ENCODE measurements at places on chromosomes 2 and 18.

DNA sequence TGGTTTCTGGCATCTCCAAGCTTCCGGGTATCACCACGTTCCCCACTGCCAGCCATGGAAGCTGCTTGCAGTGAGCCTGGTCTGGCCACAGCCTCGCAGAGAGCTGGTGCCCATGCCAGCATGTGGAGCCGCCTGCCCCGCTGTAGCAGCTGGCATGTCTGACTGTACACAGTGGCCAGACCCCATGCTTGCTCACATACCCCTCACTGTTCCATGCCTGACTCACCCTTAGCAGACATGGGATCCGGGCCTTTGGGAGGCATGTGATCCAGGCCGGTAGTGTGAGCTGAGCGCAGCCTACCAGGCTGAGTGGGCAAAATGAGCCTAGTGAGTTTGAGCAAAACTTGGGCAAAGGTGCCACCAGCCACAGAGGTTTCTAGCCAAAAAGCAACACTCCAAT lies 18.8 kb upstream of the RPRD1A start:
- DNase-seq: no peak

DNA sequence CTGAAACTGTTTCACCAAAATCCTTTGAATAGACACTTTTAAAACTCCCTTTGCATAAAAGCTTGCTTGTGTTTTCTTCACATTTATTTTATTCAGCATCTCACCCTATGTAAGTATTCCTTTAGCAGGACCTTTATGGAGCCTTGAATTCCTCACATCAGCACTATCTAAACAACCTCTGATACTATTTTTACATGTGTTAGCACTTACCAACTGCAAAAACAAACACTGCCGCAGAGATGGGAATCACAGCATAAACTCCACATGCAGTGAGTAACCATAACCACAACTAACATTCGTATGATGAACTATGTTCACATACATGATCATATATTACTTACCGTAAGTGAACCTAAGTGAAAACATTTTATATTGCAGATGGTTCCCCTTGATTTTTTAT lies 15.4 kb downstream of the FBXO15 start:
- no peak for DNase-seq

DNA sequence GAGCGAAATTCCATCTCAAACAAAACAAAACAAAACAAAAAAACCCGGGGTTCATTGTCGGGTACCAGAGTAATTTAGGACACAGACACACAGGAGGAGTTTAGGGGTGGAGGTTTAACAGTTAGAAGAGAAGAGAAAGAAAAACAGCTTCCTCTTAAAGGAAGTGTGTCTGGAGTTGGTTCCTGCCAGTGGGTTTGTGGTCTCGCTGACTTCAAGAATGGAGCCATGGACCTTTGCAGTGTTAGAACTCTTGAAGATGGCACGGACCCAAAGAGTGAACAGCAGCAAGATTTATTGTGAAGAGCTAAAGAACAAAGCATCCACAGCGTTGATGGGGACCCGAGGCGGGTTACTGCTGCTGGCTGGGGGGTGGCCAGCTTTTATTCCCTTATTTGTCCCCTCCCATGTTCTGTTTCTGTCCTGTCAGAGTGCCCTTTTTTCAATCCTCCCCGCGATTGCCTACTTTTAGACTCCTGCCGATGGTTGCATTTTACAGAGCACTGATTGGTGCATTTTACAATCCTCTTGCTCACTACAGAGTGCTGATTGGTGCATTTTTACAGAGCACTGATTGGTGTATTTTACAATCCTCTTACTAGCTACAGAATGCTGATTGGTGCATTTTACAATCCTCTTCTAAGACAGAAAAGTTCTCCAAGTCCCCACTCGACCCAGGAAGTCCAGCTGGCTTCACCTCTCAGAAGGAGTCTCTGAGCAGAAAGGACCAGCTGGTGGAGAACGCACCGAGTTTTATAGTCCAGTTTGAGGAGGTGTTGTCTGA lies 28.7 kb upstream of the ATP8B1 start:
- DNase-seq: peak; percentile 51

DNA sequence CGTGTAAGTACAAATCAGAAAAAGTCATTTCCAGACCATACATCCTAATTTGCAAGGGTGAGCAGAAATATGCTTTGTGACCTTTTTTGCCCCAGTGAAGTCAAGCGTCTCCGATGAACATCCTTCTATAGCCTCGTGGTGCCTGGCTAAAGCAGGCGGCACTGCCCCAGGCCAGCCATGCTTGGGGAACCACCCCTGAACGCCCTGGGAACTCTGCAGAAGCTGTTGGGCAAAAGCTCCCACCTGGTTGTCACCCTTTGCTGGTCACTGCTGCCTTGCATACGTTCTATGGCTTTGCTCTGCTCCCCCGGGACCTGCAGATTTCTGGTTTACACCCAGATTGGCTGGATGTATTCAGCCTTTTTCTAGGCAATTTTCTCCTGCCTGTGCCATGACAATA lies 256.4 kb downstream of the SS18 start:
- DNase-seq: no peak

- DNase-seq: no peak
Measured at GRCh38 chr2:178528647-178529046, 48.4 kb downstream of the PLEKHA3 start.

DNA sequence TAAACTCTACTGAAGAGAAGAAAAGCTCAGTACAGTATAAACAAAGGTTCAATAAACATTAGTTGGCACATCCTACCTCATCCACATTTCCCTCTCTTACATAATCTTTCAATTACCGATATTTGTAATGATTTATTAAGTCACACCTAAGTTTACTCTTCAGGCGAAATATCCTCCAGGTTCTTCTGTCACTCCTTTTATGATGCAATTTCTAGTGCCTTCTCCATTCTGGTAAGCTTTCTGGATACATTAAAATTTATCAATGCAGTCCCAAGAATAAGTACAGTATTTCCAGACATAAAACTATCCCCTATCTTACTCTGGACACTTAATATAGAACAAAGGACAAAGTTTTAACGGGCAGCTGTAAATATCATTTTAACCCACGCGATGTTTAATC lies 5.6 kb downstream of the HNRNPLL start:
- DNase-seq: no peak

DNA sequence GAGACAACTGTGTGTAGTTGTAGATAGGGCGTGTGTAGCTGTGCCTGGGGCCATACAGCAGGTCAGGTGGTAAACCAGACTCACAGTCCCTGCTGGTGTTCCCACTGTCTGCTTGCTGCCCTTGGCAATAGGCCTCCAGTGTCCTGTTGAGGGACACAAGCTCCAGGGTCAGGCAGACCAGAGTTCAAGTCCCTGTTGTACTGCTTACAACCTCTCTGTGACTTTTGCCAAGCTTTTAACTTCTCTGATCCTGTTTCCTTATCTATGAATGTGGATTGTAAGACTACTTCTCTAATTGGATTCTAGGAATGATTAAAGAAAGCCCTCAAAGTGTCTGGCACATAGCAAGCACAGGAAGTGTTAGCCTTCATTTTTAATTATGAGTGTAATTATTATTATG lies 68.6 kb downstream of the MERTK start:
- DNase-seq: no peak

- no peak for DNase-seq
Measured at GRCh38 chr2:77578354-77578753, 56.2 kb upstream of the LRRTM4 start.

DNA sequence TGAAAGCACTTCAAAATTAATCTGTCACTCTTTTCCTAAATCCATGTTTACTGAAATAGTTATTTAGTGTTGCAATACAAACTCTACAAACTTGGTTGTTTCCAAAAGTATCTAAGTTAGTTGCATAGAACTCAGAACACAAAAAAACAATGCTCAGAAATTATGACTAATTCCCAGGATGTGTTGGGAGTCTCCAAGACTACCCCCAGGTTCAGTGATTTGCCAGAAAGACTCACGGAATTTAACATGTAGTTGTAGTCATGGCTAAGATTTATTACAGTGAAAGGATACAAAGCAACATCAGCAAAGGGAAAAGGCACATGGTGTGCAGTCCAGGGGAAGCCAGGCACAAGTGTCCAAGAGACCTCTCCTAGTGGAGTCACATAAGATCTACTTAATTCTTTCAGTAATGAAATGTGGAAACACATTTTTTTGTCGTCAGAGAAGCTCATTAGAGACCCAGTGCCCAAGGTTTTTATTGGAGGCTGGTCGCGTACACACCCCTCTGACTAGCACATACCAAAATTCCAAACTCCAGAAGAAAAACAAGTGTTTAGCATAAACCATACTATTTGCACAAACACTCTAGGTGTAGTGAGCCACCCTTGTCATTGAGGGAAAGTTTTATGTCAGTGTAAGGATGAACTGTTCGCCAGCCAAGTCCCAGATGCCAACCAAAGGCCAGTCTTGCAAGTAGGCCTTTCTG lies 43.3 kb upstream of the CYP20A1 start:
- no peak for DNase-seq

DNA sequence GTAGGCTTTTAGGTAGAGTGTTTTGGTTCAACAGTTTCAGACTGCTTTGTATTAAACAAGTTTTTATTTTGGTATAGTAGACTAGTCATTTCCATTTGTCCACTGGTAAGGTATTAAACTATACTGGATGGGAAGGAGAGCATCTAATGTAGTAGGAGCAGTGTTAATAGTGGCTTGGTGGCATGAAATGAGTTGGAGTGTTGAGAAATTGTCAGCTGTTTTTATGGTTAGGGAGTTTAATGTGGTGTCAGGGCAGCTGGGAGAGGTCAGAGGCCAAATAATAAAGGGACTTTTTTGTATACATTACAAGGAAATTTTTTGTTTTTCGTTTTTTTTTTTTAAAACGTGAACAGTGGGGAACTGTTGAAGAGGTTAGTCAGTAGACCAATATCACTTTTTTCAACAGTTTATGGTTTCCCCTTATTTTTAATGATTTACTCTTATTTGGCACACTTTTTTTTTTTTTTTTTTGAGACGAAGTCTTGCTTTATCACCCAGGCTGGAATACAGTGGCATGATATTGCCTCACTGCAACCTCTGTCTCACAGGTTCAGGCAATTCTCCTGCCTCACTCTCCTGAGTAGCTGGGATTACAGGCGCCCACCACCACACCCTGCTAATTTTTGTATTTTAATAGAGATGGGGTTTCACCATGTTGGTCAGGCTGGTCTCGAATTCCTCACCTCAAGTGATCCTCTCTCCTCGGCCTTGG lies 21.2 kb downstream of the ACTR3 start:
- DNase-seq: no peak

GRCh38 chr18:49668574-49669275 lies 106.9 kb downstream of the LIPG start:
- no peak for DNase-seq

- DNase-seq: no peak
Measured at GRCh38 chr2:71361631-71362030, 30.0 kb downstream of the ZNF638 start.

- DNase-seq: peak; percentile 38
Measured at GRCh38 chr2:181393472-181393871, 63.7 kb upstream of the ITGA4 start.

DNA sequence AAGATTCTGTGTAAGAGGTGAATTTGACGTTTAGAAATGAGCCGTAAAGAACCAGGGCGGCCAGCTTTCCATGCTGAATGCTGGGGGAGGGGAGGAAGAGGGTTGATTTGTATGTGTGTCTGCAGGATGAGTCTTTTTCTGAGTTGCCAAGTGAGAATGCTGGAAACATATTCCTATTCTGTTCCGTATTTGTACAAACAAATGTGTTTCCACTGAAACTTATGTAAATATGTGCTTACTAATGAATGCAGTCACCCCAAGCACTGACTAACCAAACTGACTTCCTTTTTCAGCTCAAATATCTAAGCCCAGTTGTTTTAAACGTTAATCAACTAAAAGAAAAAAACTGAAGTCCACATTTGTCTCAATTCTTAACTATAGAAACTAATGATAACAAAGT lies 74.9 kb upstream of the APCDD1 start:
- DNase-seq: no peak

- no peak for DNase-seq
Measured at GRCh38 chr18:21739604-21740537, 721 bp upstream of the MIB1 start.

DNA sequence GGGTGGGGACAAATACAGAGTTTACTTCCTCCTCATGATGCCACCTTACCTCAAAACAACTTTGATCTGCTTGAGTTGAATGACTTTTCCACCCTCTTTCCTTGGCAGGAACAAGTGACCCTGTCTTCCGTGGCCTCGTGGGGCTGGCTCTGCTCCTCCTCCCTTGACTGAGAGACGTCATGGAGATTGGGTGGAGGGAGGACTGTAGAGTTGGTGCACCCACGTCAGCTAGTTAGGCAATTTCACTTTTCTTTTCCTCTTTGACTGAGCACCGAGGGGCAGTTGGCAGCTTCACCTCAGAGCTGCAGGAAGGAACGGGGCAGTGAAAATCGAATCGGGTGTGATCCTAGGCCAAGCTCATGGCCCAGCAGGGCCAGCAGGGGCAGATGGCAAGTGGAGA lies at the start of gene SP140:
Gene SP140, plus strand, starts transcription at position 251 of the 400 bp plus-strand sequence. Its CDS starts 109 bp downstream, at position 360.
- no peak for DNase-seq

- DNase-seq: no peak
Measured at GRCh38 chr2:162817921-162818320, 20.6 kb downstream of the KCNH7 start.

DNA sequence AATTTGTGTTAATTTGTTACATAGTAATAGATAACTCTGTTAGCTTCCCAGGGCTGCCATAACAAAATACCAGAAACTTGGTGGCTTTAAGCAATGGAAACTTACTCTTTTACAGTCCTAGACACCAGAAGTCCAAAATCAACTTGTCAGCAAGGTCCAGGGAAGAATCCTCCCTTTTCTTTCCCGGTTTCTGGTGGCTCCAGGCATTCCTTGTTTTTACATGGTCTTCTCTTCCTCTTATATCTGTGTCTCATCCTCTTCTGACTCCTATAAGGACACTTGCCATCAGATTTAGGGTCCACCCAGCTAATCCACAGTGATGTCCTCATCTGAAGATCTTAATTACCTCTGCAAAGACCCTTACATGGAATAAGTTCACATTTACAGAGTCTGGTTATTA lies 95.6 kb downstream of the DDX1 start:
- no peak for DNase-seq

DNA sequence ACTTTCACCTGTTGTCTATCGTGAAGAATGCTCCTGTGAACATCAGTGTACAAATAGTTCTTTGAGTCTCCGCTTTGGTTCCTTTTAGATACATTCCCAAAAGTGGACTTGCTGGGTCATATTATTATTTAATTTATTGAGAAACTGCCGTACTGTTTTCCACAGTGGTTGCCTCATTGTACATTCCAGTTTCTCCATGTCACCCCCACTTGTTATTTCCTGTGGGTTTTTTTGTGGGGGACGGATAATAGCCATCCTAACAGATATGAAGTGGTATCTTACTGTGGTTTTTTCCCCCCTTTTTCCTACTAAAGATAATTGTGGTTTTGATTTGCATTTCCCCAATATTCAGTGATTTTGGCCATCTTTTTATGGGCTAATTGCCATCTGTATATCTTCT lies 53.8 kb downstream of the SMCHD1 start:
- no peak for DNase-seq

GRCh38 chr18:78776706-78777285 lies 202.8 kb upstream of the SALL3 start:
- DNase-seq: no peak

DNA sequence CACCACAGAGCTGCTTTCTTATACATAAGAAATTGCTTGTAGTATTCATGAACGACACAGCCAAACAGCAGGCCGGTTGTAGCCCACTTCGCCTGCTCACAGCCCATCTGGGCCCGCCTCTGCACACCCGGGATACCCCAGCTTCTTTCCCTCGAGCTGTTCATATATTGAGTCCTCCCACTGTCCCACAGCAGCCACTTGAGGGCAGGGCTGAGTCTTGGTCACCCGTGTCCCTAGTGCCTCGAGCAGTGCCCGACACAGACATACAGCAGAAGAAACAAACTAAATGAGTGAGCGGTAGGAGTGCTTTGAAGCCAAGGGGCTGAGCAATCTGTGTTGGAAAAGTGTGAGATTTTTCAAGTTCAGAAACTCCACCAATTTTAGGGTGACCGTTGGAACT lies 251.4 kb downstream of the KLHL29 start:
- no peak for DNase-seq

- no peak for DNase-seq
Measured at GRCh38 chr18:44602380-44602779, 78.3 kb upstream of the SETBP1 start.
